Body of pancreas (tissue), 4 donors: ENCODE measurements at places on chromosomes 1 and 21. TPM values are rescaled to one million over a fixed set of nuclear protein-coding genes. Genes with fewer than 3 reads are reported as not detected.

ABCD3 gene
- total RNA-seq: 29.8 TPM

TRPM2 gene
- total RNA-seq: 2.3 TPM

HPDL gene
- total RNA-seq: 0.26 TPM

C1orf87 gene
- total RNA-seq: not detected

OR2AK2 gene
- total RNA-seq: not detected

RGS1 gene
- total RNA-seq: 0.99 TPM

KRTAP7-1 gene
- total RNA-seq: not detected

RNU1-1 gene
- total RNA-seq: 15,479 TPM

OR2T33 gene
- total RNA-seq: not detected

NPR1 gene
- total RNA-seq: 16.5 TPM

KRTAP11-1 gene
- not detected for total RNA-seq

AK5 gene
- not detected for total RNA-seq

CRYAA gene
- total RNA-seq: not detected

SLC35A3 gene
- 26.5 TPM for total RNA-seq

ERICH3 gene
- total RNA-seq: under 0.01 TPM

BLACAT1 gene
- total RNA-seq: 1.0 TPM

NBPF6 gene
- total RNA-seq: not detected

CSRP1 gene
- 245 TPM for total RNA-seq

CD52 gene
- total RNA-seq: not detected

LRRN2 gene
- 1.6 TPM for total RNA-seq
